ENCODE measurements at places on chromosomes 2 and 18.

- no peak for DNase-seq
Observed at GRCh38 chr2:72204156-72204785, 56.6 kb upstream of the CYP26B1 start.

DNA sequence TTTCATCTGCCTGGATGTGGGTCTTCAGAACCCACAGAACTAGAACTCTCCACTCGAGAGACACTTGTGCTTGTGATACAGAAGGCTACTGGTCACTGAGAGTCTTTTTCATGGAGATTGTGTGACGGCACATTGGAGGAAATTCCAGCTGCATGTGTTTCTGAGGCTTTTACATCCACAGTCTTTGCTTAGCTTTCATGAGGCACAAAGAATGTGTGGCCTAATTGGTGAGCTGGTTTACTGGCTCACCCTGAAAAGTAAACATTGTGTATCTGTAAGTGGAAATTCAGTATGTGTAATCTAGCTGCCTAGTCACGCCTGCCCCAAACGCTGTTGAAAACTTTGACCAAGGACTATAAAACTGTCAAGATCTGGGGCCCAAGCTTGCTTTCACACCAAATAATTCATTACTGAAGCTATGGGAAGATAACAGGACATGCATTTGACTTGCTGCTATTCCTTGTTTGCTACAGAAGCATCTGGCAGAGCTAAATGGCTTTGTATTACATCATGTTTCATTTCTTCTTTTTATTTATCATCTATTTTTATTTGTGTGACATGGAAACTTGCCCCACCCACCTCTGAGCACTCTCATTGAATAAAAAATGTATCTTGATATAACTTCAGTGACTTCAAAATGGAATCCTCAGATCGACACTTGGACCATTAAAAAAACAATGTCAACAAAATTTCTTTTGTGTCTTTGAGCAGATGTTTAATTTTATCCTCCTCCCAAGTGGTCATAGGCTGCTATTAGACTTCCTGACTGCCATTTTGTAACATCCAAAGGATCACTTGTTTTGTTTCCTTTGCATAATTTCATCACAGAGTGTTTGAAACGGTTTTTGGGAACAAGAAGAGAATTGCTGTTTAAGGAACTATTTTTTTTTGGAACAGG, 80.2 kb downstream of the EFEMP1 start:
- no peak for DNase-seq

- no peak for DNase-seq
Observed at GRCh38 chr2:37560863-37561614, 110.4 kb downstream of the CDC42EP3 start.

GRCh38 chr18:39259736-39260135, 1694.1 kb upstream of the CELF4 start:
- no peak for DNase-seq

DNA sequence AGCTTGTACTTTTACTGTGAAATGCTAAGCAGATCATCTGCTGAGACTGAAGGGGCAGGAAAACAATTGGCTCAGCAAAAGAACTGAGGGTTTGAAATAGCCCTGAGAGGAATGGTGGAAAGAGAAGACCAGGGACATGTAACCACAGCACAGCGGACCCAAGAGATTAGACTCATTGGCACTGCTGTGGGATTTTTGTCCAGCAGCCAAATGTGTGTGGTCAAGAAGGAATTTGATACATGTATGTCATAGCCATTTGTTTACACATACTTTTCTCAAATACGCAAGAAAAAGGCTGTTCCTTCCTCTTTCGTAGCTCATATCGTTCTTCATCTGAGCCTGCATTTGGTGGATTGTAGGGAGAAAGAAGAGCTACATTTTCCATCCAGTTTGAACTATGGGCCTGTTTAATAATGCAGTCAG, 73.8 kb downstream of the TRABD2A start:
- DNase-seq, result no peak

DNA sequence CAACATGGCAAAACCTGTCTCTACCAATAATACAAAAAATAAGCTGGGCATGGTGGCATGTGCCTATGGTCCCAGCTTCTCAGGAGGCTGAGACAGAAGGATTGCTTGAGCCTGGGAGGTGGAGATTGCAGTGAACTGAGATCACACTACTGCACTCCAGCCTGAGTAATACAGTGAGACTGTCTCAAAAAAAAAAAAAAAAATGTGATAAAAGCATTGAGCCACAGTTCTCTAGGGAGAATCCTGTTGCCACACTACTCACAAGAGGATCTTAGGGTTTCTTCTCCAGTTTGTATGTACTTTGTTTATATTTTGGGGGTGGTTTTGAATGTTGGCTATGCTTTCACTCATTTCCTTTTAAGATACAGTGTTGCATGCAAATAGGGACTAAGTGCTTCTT, 62.0 kb downstream of the TMEM185B start:
- DNase-seq, result no peak

DNA sequence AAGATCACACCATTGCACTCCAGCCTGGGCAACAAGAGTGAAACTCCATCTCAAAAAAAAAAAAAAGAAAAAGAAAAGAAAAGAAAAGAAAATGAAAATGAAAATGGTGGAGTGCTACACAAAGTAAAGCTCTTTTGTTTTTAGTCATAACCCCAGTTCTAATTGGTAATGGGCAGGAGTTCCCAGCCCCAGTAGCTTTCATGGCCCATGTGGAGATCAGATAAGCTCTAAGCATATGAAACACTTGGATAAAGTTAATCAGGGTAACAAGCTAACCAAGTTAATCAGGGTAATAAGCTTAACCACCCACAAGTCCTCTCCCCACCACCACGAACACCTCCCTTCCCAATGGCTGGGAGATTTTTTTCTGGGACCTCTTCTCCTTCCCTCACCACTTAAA, 240.8 kb downstream of the BCL11A start:
- no peak for DNase-seq

- no peak for DNase-seq
Observed at GRCh38 chr2:230068016-230068650, 591 bp downstream of the SLC16A14 start.

GRCh38 chr18:69259282-69259681, 141.4 kb upstream of the DOK6 start:
- no peak for DNase-seq

DNA sequence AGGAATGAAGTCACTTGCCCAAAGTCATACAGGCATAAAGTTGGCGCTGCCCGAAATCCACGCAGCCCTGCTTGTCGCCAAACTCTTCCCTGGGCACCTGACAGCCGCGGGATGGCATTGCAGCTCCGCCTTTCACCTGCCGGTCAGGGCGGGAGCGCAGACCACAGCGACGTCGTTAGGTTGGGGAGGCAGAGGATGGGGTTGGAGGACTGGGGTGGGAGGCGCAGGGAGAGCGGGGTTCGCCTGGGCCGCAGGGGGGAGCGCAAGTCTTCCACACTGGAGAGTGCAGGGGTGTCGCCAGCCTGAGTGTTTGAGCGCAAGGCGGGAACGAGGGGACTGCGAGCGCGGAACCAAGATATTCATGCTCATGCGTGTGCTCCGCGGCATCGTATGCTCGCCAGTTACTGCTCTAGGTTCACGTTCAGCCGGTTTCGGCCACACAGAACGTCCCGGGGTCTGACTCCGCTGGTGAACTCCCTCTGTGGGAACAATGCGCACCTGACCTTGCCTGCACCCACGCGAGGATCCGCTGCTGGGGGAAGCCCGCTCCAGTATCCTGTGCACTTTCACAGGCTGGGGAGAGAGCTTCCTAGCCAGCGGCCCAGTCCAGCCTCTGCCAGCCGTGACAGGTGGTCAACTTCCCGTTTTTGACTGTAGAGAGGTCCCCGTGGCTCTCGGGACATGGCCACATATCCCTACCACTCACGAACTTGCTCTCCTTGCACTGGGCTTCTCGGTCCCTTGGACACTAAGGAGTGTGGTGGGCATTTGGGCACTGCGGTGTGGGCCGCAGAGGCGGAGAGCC, 767 bp upstream of the NPPC start:
- no peak for DNase-seq

GRCh38 chr2:170190172-170190571, 12.2 kb downstream of the MYO3B start:
- no peak for DNase-seq

DNA sequence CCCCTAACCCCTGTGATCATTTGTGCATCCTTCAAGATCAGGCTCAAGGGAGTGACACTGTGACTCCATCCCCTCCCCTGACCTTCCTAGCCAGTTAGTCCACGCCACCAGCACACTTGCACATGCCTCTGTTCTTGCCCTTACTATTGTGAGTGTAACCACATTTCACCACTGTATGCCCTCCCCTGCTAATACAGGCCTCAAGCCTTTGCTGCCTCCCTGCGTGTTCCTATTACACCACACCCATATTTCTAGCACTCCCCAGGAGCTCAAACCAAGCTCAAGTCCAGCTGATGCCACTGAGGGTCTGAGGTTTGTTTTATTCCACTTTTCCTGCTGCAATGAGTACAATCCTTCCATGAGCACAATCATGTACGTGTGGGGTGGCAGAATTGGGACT, 288.9 kb upstream of the FBXO11 start:
- DNase-seq, result no peak

DNA sequence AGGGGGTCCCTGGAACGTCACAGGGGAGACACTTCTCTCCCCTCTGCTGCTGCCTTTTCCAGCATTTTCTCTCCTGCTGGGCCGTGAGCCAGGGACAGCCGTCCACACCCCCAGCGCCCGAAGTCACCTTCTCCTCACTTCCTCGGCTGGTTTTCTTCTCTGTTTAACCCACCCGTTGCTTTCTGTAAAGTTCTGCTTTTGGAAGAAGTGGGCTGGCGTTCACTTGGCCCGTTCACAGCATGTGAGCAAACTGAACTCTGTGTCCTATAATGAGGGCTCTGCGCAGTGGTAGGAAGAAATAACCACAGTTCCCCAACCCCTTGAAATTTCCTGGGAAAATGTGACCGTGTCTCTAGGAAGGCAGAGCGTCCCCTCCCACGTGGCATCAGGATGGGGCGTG, 187.0 kb upstream of the HDAC4 start:
- no peak for DNase-seq

GRCh38 chr2:23824777-23825212, 102.1 kb downstream of the ATAD2B start:
- DNase-seq, result no peak

- no peak for DNase-seq
Observed at GRCh38 chr2:97723156-97724072, 10.0 kb downstream of the ZAP70 start.

GRCh38 chr18:6174983-6175745, 239.5 kb downstream of the L3MBTL4 start:
- no peak for DNase-seq

GRCh38 chr2:239763433-239764097, 261.6 kb downstream of the NDUFA10 start:
- DNase-seq, result no peak

GRCh38 chr2:58677748-58678147, 436.6 kb upstream of the FANCL start:
- no peak for DNase-seq

DNA sequence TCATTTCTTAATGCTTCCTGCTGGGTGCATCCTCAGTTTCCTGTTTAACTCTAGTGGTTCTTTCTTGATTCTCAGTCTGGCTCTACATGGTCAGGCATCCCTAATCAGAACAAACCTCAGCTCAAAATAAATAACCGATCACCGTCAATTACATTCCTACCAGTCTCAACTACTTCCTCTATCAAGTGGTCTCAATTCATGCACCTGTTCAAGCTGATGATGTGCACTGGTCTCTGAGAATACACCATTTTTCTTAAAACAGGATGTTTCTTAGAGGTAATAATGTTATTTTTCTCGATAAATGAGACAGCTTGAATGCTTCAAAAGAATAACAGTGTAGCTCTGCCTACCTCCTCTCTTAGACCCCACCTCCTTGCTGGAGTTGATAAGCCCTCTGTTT, 420.9 kb downstream of the SOCS6 start:
- DNase-seq, result no peak

- no peak for DNase-seq
Observed at GRCh38 chr18:35609236-35609635, 27.7 kb downstream of the GALNT1 start.

DNA sequence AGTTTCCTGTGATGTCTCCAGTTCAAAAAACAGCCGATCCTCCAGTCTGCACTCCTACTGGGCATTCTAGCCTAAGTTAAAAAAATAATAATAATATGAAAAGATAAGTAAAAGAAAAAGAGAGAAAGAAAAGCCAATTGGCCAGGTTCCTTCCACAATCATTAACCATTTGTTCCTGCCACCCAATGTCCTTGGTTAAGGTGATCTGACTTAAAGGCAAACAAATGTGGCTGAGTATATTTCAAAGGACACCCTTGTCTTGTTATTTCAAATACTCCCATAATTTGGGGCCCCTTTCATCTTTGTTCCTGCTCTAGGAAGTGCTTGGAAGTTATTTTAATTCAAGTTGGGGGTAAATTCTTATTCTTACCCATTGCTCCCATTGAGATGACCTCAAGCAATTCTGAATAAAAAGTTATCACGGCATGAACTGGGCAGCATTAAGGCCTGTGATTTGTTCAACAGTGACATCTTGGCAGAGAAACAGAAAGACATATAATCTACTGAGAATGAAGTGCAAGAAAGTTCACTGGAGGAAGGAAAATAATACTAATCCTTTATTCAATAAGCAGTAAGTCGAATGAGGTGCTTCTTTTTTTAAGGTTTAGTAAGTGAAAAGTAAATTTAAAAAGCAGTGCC, 1054.5 kb upstream of the FANCL start:
- no peak for DNase-seq

- DNase-seq, result no peak
Observed at GRCh38 chr2:175167076-175167791, 769 bp downstream of the ATF2 start.

DNA sequence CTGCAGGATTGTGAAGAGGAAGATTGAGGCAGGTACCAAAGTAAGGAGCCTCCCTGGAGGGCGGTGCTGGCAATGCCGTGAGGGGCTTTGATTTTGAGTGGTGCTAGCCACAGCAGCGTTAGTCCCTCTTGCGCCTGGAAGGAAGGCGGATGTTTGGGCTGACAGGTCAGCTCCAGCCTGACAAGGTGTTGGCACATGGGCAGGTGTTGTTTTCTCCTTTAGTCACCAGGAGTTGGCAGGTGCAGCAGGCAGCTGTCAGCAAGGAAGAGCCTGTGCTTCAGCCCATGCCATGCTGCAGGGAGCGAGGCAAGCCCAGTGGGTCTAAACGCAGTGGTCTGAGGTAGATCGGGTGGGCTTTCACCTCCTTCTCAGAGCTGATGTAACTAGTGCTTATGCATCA, 8.5 kb downstream of the SEC11C start:
- DNase-seq, result no peak

DNA sequence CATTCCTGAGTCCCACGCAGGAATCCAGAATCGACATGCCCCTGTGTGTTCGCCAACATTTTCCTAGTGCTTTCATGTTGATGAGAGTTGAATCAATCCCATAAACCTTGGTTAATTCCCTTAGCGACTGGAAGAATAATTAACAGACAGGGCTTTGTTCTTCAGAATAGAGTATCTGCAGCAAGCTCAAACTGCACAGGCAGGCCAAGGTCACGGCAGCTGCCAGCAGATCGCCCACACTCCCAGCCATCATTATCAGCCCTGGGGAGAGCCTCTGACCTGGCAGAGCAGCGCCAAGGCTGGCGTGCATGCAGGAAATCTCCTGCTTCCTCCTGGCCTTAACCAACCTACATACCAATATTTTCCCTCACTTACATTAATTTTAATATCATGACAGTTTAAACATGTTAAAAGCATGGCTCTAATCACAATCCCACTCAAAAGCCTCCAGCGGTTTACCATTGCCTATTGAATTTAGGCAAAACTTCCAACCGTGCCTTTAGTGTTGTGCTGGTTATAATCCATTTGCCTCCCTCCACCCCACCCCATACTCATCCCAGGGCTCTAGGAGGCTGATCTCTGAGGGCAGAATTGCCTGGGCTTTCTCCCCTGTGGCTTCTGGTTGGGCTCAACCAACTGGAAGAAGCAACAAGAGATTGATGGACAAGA, 46.8 kb upstream of the NCK2 start:
- DNase-seq, result no peak

GRCh38 chr2:134320930-134321329, 67.1 kb downstream of the MGAT5 start:
- no peak for DNase-seq
